ENCODE measurements at places on chromosomes 2 and 18.

GRCh38 chr2:175823002-175823706 is 178.9 kb downstream of the LNPK start:
- no peak for DNase-seq

DNA sequence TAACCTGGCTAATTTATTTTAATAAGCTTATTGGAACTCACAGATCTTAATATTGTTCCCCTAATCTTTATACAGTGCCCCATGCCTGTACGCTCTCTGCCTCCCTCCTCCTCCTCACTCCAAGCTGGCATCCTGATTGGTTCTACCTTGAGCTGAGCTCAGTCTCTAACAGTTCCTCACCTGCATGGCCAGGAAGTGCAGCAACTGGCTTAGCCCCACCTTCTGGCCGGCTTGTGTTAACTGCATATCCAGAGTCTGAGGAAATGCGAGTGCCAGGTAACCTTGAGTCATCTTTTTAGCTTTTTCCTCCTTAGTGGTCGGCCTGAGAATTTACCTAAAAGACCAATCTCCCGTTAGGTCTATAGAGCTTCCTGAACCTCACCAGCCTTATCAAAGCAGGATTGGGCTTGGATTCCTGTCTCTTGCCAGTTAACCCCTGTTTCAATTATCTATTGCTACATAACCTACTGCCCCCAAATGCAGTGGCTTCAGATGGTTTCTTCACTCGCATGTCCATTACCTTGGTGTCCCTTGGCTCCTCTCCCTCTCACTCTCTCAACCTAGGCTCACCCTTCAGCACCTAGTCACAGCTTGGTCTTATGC is 89.5 kb upstream of the STK39 start:
- no peak for DNase-seq

DNA sequence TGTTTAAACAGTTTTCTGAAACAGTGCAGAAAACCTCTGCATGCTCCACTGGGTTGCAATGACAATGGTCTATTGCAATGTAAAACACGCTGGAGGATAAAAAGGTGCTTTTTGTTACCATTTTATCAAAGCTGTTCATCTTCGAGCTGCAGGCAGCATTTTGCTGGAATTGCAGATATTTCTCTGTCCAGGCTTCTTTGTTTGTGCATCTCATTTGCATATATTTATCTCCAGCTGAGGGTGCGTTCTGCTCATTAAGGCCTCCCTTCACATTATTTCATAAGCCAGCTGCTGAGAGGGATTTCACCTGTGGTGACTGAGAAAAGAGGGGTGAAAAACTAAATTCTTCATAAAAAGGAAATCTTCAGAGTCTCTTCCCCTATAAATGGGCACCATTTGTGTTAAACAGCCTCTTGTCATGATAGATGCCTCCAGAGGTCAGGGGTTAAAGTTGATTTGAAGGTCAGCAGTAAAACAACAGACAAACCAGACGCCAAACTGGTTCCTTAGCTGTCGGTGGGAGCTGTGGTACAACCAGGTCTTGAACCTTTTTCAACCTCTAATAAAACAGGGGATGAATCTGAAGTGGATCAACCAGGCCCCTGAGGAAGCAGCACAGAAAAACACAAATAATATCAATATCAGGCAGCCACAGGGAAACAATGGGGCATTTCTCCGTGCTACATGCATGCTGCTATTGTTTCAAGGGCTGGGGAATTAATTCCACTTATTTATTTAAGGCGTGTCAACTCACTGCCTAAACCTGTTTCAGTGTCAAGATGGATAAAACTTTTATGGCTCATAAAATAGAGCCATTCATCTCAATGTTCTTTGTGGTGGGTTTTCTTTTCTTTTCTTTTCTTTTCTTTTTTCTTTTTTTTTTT is 265.1 kb downstream of the MEIS1 start:
- DNase-seq, result no peak

- DNase-seq, result no peak
These were observed at the start of gene C2orf92 for GRCh38 chr2:97669448-97669847. C2orf92 (plus strand) TSS chr2:97669713; CDS start chr2:97669789, 76 bp downstream.

DNA sequence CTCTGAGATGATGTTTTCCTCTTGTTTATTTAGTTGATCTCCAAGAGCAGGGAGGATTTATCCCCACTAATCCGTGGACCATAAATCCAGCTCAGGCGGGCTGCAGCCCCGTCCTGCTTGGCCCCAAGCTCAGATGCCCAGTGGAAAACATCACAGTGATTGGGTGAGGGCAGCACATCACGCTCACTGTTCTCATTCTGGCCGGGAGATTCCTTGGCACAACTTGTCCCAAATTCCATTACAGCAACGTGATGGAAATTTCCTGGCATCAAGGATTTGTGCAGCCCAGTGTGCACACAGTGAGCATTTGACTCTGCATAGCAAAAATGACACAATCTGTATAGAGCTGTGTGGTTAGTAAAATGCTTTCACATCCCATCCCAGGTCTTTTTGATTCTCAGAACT is 96.8 kb downstream of the VAPA start:
- DNase-seq, result no peak

- DNase-seq, result no peak
These were observed 89.1 kb upstream of the RTN4 start for GRCh38 chr2:55139305-55139704.

- no peak for DNase-seq
These were observed 290.2 kb upstream of the SESTD1 start for GRCh38 chr2:179554639-179555386.

GRCh38 chr2:178193823-178194599 is at the start of gene OSBPL6:
OSBPL6 (plus strand) TSS chr2:178194512; CDS start chr2:178306185, 111,673 bp downstream.
- DNase-seq, result peak; percentile 84

GRCh38 chr2:15584767-15585469 is 6.8 kb upstream of the DDX1 start:
- no peak for DNase-seq

GRCh38 chr2:163401481-163401880 is 334.3 kb downstream of the FIGN start:
- DNase-seq, result no peak

DNA sequence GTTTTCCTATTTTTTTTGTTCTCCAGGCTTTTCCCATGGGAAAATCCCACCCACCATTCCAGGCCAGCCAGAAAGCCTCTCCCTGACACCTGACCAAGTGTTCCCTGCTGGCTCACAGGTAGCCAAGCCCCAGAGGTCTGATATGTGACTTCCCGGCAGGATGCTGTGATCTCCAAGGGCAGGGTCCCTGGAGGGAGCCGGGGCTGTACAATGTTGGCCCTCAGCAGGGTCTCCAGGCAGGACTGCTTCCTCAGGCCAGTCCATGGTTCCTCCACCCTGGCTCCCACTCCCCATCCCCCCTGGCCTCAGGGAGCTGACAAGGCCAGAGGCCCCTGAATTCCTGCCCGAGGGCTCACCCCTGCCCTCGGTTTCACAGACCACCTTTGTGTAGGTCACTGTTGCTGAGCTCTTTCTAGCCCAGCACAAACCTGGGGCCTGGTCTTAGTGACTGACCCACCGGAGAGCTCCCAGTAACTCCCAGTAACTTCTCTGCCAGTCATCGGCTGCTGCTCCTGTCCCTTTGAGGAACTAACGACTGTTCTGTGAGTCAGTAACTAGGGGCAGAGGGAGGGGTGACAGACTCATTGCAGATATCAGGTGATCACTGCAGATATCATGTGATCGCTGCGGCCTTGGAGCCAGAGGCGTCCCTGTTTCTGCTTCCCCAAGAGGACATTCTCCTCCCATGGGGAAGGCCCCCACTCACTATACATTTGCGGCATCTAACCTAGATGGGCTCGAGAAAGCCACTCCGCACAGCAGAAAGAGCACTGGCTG is 38.7 kb downstream of the SDC1 start:
- DNase-seq, result no peak

GRCh38 chr2:644871-645270 is 32.3 kb downstream of the TMEM18 start:
- no peak for DNase-seq

- DNase-seq, result no peak
These were observed 165.5 kb upstream of the SALL3 start for GRCh38 chr18:78813936-78814710.

- no peak for DNase-seq
These were observed 11.6 kb downstream of the CASP8 start for GRCh38 chr2:201271917-201272316.

GRCh38 chr18:27719680-27720079 is 457.2 kb downstream of the CDH2 start:
- DNase-seq, result no peak

DNA sequence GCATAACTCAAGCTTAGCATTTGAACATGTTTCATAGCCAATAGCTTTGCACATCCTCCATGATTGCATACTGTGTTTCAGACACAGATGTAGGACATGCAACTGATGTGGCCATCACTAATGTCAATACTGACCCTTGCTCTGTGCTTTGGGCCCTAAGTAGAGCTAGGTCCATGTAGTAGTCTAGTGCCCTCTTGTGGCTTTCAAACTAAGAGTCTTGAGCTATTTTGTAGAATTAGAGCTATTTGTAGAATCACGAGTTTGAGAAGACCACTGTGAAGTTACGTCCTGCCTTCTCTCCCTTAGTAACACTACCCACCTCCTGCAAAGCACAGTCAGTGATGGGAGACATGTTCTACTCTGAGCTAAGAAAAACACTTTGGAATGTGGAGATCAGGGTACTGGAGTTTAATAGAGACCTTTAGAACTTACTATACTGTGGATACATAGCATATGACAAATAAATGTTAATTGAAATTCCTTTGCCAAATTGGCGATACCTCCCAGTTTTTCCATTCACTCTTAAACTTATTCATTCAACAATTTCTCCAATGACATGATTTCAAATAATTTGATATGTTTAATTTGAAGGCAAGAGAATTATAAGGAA is 306.5 kb upstream of the TNP1 start:
- no peak for DNase-seq

- DNase-seq, result no peak
These were observed 84.6 kb downstream of the COLEC12 start for GRCh38 chr18:415617-416612.

DNA sequence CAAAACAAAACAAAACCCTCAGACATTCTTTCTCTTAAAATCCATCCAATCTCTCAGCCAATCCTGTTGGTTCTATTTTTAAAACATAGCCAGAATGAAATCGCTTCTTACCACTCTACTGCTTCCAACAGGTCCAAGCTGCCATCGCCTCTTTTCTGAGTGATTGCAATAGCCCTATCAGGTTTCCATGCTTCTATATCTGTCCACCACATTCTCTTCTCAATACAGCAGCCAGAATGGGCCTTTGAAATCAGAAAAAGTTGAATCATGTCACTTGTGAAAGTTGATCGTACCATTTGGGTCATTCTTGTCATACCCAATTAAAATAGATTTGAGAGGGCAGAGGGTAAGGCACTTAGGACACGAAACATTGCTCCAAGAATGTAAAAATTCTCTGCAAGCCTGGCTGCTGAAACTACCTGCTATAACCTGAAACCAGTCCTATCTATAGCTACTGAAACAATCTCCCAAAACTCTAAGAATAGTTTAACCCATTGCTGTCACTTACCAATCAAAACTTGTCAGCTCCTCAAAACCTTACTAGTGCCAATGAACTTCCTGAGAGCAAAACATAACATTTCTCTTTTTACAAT is 3.3 kb upstream of the MTLN start:
- no peak for DNase-seq

DNA sequence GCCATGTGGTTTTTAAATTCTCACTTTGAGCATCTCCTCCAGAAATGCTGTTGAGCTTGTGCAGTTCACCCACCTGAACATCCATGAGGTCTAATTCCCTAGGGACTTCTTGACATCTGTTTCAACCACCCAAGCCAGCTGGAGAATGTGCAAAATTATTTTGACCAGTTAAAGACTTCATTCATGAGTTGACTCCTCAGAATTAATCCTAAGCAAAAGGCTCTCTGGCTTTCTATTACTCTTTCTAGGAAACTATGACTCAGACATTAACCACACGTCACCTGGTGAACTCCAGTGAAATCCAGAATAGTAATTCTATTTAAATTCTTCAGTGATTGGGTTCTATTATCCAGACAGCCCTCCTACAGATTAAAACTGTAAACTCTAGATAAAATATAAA is 247.5 kb downstream of the NBAS start:
- no peak for DNase-seq

GRCh38 chr18:67194886-67195285 is 321.6 kb downstream of the DSEL start:
- no peak for DNase-seq

DNA sequence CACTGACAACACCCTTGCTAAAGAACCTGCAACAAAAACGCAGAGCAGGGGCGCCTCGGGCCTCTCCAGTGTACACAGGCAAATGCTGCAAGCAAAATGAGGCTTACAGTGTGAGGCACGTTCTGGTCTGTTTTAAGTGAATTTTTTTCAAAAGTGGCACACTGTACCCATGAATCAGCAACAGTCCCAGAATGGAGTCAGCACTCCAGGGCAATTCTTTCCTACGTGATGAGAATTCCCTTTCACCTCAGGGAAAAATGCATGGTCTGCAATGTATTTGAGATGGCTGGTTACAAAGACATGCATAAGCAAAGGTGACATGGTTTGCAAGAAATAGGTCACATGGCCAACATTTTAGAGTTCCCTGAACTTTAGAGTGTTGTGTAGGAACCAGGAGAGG is 94.4 kb downstream of the UXS1 start:
- DNase-seq, result no peak

DNA sequence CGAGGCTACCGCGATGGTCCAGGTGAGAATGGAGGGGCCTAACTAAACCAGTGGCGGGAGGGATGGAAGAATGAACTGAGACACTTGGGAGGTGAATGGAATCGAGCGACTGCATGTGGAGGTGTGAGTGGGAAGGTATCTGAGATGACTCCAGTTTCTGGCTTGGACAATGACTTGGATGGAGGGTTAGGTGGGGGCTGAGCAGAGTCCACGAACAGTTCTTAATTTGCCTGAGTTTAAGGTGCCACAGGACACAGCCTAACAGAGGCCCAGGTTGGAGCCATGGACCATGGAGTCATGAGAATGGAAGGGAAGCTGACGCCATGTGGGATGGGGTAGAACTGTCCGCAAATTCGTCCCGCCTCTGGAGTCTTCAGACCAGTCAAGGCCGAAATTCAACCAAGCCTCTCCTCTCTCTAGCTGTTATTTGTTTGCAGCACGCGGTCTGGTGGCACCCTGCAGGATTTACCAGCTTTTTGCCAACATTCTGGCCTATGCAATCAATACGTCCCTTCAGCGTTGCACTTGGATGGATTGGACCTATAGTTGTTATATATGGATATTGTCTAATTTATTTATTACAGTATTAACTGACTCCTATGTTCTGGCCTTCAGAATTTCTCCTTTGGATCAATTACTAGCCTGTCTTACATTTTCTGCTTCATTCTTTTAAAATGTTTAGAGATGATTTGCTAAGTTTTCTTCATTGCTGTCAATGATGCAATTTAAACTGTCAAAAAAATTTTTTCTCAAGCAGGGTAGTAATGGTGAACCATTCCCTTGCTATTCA is 940 bp upstream of the BOLA3 start:
- no peak for DNase-seq

GRCh38 chr2:28583899-28584553 is 88.2 kb downstream of the PLB1 start:
- peak; percentile 81 for DNase-seq

Measured in anterior cingulate cortex (tissue), 58 donors.